ENCODE measurements at places on chromosomes 5 and 9.
A peak's percentile ranks its signal among the peaks of the same experiment; 100 is the strongest.

- no peak for DNase-seq
Observed at GRCh38 chr5:119288379-119289033, 67.3 kb upstream of the TNFAIP8 start.

DNA sequence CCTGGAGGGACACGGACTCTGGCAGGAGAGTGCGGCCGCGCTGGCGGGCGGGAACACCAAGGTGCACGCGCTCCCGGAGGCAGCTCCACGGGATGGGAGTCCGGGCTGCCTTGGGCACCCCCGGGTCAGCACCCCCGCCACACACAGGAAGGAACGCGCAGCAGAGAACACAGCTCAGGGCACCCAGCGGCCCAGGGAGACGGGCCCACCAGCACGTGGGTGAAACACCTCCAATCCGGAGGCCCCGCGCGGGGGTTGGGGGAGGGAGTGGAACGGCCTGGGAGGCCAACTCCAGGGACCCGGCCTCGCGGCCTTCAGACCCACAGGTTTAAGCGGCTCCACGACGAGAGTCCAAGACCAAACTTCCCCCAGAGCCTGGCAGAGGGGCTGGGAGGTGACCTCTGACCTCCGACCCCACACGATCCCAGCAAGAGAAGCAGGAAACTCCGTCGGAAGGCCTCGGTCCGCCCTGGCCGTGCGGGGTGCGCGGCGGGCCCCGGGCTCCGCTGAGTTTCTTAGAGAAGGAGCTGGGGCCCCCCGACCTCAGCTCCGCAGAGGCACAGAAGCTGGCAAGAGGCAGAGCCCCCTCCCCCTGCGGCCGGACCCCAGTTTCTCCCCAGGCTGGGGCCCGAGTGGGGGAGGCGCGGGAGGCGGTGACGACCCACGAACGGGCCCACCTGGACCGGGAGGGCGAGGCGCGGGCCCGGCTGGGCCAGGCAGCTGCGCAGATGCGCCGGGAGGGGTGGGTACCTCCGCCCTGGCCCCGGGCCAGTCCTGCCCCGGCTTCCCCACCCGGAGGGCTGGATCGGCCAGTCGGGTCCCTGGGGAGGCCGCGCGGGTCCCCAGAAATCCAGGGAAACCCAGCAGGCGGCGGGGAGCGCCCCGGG, 851 bp downstream of the NACC2 start:
- DNase-seq: peak; percentile 65

GRCh38 chr5:54220230-54221040, 89.9 kb downstream of the ARL15 start:
- DNase-seq: no peak

DNA sequence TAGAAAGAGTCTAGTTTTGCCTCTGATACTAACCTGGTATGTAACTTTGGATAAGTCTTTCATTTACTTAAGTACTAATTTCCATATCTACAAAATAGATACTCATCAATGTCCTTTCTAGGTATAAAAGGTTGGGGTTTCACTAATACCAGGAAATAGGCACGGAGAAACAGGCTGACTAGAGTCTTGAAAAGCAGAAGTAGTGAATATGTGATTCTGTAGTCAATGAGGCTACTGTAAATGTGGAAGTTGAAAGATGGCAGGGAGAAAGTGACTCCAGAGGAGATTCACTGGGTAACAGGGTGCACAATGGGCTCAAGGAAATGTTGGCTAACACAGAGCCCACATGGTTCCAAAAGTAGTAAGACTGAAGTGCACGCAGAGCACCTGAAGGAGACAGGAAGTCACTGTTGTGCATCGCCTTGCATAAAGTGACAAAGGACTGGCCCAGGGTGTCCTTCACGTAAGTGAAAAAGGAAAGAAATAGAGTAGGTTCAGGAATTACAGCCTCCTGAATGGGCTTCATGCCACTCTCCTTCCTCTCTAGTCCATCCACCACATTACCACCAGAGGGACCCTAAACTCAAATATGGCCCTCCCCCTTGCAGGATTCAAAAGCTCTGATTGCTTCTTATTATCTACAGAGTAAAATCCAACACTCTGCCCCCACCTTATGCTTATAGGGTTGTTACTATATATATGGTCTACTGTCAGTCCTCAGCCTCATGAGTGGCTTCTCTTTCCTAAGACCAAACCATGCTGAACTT, 288.0 kb upstream of the SMARCA2 start:
- DNase-seq: no peak

GRCh38 chr9:34500623-34501267, 22.0 kb downstream of the ENHO start:
- peak; percentile 69 for DNase-seq

GRCh38 chr5:50420343-50420935, 20.6 kb downstream of the EMB start:
- DNase-seq: no peak

DNA sequence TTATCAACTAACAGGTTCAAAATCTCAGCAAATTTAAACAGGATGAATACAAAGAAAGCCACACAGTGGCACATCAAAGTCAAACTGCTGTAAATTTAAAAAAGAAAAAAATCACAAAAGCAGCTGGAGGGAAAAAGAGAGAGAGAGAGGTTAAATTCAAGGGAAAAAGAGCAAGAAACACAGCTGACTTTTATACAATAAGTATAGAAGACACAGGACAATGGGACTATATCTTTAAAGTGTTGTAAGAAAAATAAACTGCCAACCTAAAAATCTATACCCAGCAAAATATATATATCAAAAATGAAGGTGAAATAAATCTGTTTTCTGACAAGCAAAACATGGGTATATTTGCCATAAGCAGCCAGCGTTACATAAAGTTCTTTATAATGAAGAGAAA, 261.5 kb downstream of the TLE1 start:
- DNase-seq: no peak

DNA sequence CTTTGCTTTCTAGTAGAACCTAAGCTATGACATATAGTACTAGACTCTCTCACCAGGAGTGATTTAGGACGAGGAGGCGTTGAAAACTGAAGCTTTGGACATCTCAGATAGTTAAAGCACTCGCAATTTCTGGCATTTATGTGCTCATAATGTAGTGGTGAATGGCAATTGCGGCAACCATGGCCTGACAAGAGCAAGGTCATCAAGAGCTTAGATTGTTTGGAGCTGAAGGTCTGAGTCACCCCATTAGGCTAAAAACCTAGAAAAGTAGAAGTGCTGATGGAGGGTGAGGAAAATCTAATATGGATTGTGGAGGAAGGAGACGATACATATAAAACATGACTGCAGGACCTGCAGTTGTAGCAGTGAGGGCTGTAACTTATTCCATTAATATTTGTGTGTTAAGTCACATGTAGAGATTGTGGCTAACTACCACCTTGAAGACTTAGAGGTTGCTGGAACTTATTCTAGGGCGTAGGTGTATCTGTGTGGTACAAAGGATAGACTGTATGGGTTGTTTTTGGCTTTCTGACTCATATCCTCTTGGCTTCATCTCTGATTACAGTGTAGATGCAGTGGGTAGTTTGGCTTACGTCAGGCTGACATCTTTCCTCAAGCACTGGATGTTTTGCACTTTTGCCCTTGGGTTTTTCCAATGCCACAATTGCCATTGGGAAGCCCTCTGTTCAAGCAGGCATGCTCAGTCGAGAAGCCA, 138.9 kb upstream of the CDKN2B start:
- peak; percentile 78 for DNase-seq

- no peak for DNase-seq
Observed at GRCh38 chr5:140388052-140388451, 13.6 kb upstream of the ANKHD1 start.

GRCh38 chr9:36818242-36818938, 215.7 kb downstream of the PAX5 start:
- no peak for DNase-seq

- DNase-seq: no peak
Observed at GRCh38 chr5:172688349-172689217, 47.5 kb downstream of the NEURL1B start.

GRCh38 chr5:2744485-2744884, 7.0 kb downstream of the IRX2 start:
- no peak for DNase-seq

- DNase-seq: no peak
Observed at GRCh38 chr9:18698992-18699391, 225.0 kb downstream of the ADAMTSL1 start.
